ENCODE measurements at places on chromosomes 5 and 9. TPM values are rescaled to one million over a fixed set of nuclear protein-coding genes. Genes with fewer than 3 reads are reported as not detected.

- peaks cover 2% of the 10 kb centered on the region for H3K27me3 ChIP-seq
- peaks cover 14% of the 10 kb centered on the region for H3K4me1 ChIP-seq
- H3K4me3 ChIP-seq, result peak within 1 kb of the TSS; percentile 85
- no peak for DNase-seq
Observed at GRCh38 chr9:137550231-137550621, at the start of gene PNPLA7. Gene PNPLA7 (minus strand): TSS chr9:137550402. CDS start chr9:137550197, 205 bp downstream.

- peaks cover 2% of the 10 kb centered on the region for H3K4me1 ChIP-seq
- no peak overlapping the region for H3K4me3 ChIP-seq
- DNase-seq, result no peak
- no peaks in the 10 kb centered on the region for H3K36me3 ChIP-seq
- H3K27ac ChIP-seq, result no peak overlapping the region
Observed at GRCh38 chr9:14344941-14345353, 31.0 kb upstream of the NFIB start.

- no peak overlapping the region for H3K4me3 ChIP-seq
- peaks cover 8% of the 10 kb centered on the region for H3K4me1 ChIP-seq
- peaks cover 10% of the 10 kb centered on the region for H3K27me3 ChIP-seq
- H3K36me3 ChIP-seq, result no peaks in the 10 kb centered on the region
- DNase-seq, result no peak
- no peak overlapping the region for H3K27ac ChIP-seq
Observed at GRCh38 chr9:113772121-113772810, 103.8 kb upstream of the ZNF618 start.

DNA sequence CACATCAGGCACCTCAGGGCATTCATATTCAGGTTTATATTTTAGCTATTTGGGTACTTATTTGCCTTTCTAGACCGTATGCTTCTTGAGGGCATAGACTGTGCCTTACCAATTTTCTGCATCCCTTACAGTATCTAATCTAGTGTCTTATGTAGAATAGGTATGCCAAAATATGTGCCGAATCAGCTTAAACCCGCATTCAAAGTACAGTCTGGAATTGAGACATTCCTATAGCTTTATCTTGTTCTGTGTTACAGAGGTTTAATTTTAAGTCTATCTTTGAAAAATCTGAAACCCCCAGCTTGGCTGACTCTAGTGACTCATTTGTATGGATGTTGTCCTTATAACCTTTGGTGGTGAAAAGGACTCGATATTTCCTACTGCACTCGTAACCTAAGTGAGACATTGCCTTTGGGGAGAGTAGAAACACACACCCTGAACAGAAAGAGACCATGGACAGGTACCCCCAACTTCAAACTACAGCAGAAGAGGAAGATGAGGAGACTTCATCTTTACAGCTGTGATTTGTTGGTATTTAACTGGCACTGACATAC, 27.0 kb upstream of the TMOD1 start:
- H3K4me1 ChIP-seq, result no peaks in the 10 kb centered on the region
- peaks cover 3% of the 10 kb centered on the region for H3K27me3 ChIP-seq
- no peak overlapping the region for H3K27ac ChIP-seq
- H3K36me3 ChIP-seq, result peaks cover 18% of the 10 kb centered on the region
- no peak overlapping the region for H3K4me3 ChIP-seq

DNA sequence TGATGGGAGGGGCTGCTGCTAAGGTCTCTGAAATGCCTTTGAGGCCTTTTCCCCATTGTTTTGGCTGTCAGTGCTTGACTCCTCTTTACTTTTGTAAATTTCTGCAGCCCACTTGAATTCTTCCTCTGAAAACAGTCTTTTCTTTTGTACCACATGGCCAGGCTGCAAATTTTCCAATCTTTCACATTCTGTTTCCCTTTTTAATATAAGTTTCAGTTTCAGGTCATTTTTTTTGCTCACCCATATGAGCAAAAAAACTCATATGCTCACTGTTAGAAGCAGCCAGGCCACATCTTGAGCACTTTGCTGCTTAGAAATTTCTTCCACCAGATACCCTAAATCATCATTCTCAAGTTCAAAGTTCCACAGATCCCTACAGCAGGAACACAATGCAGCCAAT, 234.6 kb upstream of the ADRA1B start:
- peaks cover 6% of the 10 kb centered on the region for H3K36me3 ChIP-seq
- no peak for DNase-seq
- no peaks in the 10 kb centered on the region for H3K4me1 ChIP-seq
- H3K27me3 ChIP-seq, result peaks cover 18% of the 10 kb centered on the region
- H3K27ac ChIP-seq, result no peak overlapping the region

DNA sequence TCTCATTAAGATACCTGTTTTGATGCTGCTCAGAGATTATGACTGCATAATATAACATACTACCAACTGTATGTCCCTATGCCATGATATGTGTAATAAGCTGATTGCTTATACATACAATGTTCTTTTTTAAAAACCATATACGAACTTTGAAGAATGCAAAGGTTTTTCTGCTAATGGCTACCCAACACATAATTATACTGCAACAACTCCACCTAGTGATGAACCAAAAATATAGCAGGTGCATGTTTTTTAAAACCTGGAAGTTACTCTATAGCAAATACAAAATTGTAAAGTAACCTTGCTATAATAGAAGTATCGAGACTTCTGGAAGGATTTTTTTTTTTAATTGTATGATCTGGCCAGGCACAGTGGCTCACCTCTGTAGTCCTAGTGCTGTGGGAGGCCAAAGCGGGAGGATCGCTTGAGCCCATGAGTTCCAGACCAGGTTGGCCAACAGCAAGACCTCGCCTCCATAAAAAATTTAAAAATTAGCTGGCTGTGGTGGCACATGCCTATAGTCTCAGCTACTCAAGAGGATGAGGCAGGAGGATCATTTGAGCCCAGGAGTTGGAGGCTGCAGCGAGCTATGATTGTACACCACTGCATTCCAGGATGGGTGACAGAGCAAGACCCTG, 49.1 kb downstream of the HOMER1 start:
- H3K36me3 ChIP-seq, result no peaks in the 10 kb centered on the region
- peaks cover 2% of the 10 kb centered on the region for H3K27me3 ChIP-seq
- H3K4me1 ChIP-seq, result no peaks in the 10 kb centered on the region

DNA sequence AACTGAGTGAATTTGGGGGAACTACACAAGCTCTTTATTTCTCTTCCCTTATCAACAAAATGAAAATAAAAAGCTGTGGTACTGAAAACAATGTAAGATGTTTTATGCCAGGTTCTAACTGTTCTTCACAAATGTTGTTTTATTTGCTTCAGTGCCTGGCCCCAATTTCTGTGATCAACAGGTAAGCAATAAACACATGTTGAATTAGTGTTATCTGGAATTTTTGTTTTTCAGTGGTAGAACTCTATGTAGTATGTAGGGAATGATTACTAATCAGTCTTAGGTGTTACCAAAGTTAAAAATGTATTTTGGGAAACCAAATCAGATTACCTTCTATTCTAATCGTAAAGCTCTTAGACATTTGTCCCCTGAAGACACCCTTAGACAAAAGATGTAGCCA, 7.5 kb upstream of the DPYSL3 start:
- DNase-seq, result no peak
- no peaks in the 10 kb centered on the region for H3K36me3 ChIP-seq
- H3K4me1 ChIP-seq, result no peaks in the 10 kb centered on the region
- H3K27me3 ChIP-seq, result peaks cover 3% of the 10 kb centered on the region

DNA sequence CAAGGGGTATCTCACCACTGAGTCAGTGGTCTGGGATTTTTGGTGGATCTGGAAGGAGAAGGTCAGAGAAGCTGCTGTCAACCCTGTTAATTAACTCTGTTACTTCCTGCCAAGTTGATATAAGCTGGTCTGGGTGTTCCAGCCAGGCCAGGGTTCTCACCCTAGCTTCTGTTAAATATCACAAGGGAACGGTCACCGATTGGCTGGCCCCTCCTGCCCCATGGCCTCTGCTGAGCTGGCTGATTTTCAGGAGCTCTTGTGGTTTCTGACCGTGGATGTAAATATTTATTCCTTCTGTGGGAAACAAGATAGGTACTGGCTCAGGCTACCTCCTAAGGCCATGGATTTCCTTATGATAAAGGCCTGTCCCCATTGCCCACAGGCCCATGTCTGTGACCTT, 1.0 kb downstream of the ADAMTS13 start:
- no peaks in the 10 kb centered on the region for H3K36me3 ChIP-seq
- H3K27ac ChIP-seq, result no peak overlapping the region
- H3K27me3 ChIP-seq, result peaks cover 2% of the 10 kb centered on the region
- peaks cover 15% of the 10 kb centered on the region for H3K4me1 ChIP-seq
- DNase-seq, result no peak

GRCh38 chr5:107950776-107951175, 280.0 kb upstream of the EFNA5 start:
- H3K27me3 ChIP-seq, result no peaks in the 10 kb centered on the region
- H3K4me1 ChIP-seq, result peaks cover 5% of the 10 kb centered on the region
- peaks cover 6% of the 10 kb centered on the region for H3K36me3 ChIP-seq
- no peak overlapping the region for H3K27ac ChIP-seq
- no peak for DNase-seq

DNA sequence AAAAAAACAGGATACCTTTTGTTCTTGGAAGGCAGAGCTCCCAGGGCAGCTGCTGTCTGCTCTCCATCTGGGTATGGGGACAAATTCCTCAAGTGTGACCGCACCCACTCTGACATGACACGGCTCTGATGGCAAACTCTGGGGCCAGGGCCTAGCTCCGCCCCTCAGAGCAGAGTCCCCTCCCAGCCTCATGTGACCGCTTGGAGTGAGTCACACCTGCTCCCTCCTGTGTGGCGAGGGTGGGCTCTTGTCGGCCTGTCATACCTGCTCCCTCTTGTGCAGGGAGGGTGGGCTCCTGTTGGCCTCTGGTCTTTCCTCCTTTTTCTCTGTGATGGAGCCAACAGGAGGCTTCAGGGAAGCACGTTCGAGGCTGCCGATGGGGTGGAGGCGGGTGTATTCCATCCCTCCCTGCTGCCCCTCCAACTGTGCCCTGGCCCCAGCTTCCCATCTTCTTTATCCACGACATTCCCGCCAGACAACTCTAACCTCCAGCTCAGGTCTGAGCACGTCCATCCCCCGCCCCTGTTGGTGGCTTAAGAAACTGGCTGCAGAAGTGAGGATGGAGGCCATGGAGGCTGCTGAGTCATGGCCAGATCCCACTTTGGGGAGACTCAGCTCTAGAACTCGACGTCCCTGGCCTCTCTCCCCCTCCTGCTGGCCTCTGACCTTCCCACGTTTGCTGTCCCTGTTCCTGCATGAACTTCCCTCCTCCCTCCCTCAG, 65.3 kb downstream of the OLFM1 start:
- H3K4me3 ChIP-seq, result no peak overlapping the region
- no peak overlapping the region for H3K27ac ChIP-seq
- H3K27me3 ChIP-seq, result peaks cover 11% of the 10 kb centered on the region
- no peaks in the 10 kb centered on the region for H3K4me1 ChIP-seq
- DNase-seq, result no peak
- H3K36me3 ChIP-seq, result no peaks in the 10 kb centered on the region

- no peak for DNase-seq
- no peaks in the 10 kb centered on the region for H3K4me1 ChIP-seq
- peaks cover 3% of the 10 kb centered on the region for H3K36me3 ChIP-seq
- H3K27ac ChIP-seq, result no peak overlapping the region
Observed at GRCh38 chr5:14464096-14464495, 117.5 kb upstream of the OTULINL start.

GRCh38 chr5:80806929-80807328, 152.1 kb upstream of the DHFR start:
- H3K36me3 ChIP-seq, result peaks cover 37% of the 10 kb centered on the region
- DNase-seq, result no peak
- no peaks in the 10 kb centered on the region for H3K4me1 ChIP-seq
- no peak overlapping the region for H3K4me3 ChIP-seq
- no peaks in the 10 kb centered on the region for H3K27me3 ChIP-seq
- H3K27ac ChIP-seq, result no peak overlapping the region

GRCh38 chr5:96522635-96523355, 89.7 kb upstream of the PCSK1 start:
- no peaks in the 10 kb centered on the region for H3K4me1 ChIP-seq
- H3K27ac ChIP-seq, result no peak overlapping the region
- no peaks in the 10 kb centered on the region for H3K36me3 ChIP-seq

The CARD9 gene
- polyA plus RNA-seq, result 0.28 TPM

The PCDHGA1 gene
- not detected for polyA plus RNA-seq

The SLCO6A1 gene
- not detected for polyA plus RNA-seq

The AGPAT2 gene
- 40.9 TPM for polyA plus RNA-seq

The CRHBP gene
- not detected for polyA plus RNA-seq

All from immature natural killer cell (primary cell).